AG10803 (cell line): ENCODE measurements at places on chromosomes 3 and 15.

GRCh38 chr3:4409971-4410573 lies 57.0 kb downstream of the SUMF1 start:
- DNase-seq: no peak

GRCh38 chr3:132624790-132625189 lies 27.7 kb downstream of the ACKR4 start:
- no peak for DNase-seq

DNA sequence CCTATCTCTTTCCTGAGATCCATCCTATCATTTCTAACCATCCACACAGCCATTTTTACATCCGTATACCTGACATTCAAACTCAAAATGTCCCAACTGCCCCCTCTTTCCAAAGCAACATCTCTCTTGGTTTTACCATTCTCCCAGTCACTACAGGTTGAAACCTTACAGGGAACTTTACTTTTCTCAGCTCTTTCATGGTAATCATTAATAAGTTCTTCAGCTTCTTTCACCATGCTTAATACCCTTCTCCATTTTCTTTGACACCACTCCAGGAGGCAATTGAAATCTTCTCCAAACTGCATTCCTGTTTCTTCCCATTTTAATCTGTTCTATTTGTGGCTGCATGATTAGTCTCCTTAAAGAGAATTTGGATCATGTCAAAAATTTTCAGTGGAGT lies 352.5 kb downstream of the GAP43 start:
- no peak for DNase-seq

DNA sequence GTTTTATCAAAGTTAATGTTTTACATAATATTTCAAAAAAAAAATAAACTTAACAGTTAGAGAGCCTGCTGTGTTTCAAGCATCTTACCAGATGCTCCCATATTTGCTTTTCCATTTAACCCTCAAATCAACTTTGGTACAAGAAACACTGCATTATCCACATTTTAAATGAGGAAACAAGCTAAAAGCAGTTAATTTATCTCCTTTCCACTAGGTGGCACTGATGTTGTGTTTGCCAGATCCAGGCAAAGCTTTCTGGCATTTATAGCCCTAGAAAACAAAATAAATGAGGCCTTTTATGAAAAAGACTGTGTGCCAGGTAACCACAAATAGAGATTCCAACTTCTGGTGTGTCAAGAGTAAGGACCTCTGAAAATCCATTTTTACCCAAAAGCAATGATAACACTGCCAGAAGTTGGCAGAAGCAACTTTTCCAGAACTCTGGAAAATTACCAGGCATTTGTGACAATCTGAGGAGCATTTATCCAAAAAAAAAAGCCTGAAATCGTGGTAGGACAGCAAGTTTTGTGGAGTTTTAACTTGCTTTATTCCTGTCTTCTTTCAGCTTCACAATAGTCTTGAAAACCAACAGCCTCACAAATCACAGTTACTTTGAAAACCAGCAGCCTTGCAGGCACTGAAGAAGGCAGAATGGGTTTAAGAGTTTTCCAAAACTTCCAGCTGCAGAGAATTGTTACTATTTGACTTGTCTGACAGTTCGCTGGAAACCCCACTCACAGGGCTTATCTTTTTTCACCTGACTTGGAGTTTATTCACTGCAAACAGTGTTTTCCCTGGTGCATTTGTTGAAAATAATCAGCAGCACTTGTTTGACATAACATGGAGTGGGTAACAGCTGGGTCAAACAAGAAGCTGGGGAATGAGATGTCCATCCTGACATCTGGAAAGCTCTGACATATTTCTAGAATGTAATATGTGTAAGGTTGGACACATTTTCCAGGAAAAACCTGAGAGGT lies 9.2 kb downstream of the FAM162A start:
- peak; percentile 71 for DNase-seq

DNA sequence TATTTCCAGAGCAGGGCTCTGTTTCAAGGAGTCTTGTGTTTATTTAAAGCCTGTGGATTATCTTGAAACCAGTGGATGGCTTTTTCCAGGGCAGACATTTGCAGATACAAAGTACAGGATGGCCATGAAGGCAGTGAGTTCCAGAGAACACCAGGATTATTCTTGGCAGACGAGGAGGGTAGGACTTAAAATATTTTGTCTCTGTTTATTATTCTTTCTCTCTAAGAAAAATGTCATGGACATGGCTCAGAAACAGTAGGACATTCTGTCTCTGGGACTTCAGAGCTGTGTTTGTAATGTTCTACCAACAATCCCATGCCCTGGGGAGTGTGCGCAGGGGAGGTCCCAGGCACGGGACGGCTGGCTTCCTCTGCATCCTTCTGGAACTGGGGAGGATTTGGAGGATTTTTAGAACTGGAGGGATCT lies 125.9 kb downstream of the ATP10A start:
- peak; percentile 9 for DNase-seq

GRCh38 chr3:4174791-4175190 lies 128.4 kb upstream of the SETMAR start:
- DNase-seq: no peak

DNA sequence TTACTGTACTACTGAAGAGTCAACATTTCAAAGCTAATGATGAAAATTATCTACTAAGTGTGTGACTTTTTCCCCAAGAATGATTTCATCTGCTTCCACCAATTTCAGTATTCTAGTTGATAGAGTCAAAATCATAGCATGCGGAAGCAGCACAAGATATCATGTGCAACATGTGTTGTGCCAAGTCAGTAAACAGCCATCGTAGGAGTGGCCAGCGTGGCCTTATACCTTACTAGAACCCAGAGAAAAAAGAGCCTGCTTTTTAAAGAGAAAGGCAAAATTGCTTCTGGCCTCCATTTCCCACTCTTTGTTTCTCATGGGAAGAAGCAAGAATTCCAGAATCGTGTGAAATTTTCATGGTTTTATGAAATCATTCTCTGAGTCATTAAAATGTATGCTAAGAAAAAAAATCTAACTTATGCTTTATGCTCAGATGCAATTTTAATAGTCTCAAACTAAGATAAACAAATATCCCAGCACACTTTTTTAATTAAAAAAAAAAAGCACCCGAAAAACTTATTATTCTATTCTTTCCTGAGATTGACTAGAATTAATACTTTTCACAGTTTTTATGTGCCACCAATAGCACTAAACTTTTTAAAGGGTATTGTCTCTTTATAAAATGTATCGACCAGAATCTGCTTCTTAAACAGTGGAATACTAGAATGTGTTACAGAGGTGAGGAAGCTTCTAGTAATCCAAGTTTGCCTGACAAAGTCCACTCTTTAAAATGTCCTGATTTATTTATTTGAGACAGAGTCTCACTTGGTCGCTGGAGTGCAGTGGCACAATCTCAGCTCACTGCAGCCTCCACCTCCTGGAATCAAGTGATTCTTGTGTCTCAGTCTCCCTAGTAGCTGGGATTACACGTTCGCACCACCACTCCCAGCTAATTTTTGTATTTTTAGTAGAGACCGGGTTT lies 87.3 kb downstream of the MBNL1 start:
- DNase-seq: peak; percentile 48

GRCh38 chr15:75089456-75090387 lies 66.3 kb downstream of the PPCDC start:
- no peak for DNase-seq

- DNase-seq: peak; percentile 36
These were observed 442.6 kb upstream of the PROK2 start for GRCh38 chr3:72227486-72228070.

DNA sequence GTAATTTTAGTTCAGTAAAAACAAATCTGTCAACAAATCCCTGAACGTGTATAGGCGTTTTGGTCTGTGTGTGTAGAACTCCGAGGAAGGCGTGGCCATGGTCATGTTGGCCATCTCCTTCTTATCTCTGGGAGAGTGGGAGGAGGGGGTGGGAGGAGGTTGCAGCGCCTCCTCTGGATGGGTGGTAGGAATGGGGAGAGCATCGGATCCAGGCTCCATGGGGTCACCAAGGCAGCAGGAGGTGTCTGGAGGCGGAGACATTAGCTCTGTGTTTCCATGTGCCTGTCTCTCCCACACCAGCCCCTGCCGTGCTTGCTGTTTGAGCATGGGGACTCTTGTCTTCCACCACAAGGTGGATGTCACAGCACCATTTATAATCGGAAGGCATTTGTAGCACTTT lies 34.5 kb upstream of the TRPM1 start:
- no peak for DNase-seq

- DNase-seq: peak; percentile 20
These were observed 24.7 kb downstream of the SLC24A1 start for GRCh38 chr15:65646486-65646885.

DNA sequence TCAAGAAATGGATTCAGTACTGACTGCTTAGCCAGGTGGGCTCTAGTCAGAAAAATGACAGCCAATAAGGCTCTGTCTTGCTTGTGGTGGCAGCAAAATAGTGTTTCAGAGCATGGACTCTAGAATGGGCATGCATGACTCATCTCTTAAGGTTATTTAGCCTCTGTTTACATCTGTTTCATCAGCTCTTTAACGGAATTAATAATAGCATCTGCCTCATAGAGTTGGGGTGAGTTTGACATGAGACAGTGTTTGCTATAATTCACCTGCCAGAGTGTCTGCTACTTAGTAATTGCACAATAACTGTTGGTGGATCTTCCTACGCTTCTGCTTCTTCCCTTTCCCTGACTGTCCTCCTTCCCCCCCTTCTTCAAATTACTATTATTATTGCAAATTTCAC lies 350.4 kb upstream of the SEMA6D start:
- no peak for DNase-seq

DNA sequence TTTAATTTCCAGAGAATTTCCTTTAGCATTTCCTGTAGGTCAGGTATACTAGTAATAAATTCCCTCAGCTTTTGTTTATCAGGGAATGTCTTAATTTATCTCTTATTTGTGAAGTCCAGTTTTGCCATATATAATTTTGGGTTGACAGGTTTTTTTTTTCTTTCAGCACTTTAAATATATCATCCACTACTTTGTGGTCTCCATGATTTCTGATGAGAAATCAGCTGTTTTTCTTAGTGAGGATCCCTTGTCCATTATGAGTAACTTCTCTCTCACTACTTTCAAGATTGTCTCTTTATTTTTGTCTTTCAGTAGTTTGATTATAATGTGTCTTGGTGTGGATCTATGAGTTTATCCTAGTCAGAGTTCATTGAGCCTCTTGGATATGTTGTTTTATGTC lies 105.7 kb downstream of the LRRC49 start:
- no peak for DNase-seq

DNA sequence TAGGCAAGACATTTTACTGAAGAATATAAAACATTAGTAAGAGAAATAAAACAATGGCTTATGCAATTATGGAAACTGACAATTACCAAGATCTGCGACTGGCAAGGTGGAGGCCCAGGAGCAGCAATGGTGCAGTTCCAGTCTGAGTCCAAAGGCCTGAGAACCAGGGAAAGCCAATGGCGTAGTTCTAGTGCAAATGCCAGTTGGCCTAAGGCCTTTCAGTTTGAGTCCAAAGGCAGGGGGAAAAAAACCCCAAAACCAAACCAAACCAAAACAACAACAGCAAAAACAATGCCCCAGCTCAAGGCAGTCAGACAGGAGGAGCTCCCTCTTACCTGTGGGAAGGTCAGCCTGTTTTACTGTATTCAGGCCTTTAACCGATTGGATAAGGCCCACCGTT lies 72.6 kb downstream of the ST6GAL1 start:
- no peak for DNase-seq

DNA sequence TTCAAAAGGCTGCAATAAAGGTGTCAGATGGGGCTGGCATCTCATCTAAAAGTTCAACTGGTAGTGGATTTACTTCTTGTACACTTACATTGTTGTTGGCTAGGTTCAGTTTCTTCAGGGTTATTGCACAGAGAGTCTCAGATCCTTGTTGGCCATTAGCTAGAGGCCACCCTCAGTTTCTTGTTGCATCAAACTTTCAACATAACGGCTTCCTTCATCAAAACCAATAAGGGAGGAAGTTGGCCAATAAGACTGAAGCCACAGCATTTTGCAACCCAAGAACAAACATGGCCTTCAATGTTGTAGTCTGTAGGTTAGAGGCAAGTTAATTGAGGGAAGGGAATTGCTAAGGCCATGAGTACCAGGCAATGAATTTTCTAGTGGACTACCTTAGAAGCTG lies 218.0 kb downstream of the ZBBX start:
- no peak for DNase-seq

DNA sequence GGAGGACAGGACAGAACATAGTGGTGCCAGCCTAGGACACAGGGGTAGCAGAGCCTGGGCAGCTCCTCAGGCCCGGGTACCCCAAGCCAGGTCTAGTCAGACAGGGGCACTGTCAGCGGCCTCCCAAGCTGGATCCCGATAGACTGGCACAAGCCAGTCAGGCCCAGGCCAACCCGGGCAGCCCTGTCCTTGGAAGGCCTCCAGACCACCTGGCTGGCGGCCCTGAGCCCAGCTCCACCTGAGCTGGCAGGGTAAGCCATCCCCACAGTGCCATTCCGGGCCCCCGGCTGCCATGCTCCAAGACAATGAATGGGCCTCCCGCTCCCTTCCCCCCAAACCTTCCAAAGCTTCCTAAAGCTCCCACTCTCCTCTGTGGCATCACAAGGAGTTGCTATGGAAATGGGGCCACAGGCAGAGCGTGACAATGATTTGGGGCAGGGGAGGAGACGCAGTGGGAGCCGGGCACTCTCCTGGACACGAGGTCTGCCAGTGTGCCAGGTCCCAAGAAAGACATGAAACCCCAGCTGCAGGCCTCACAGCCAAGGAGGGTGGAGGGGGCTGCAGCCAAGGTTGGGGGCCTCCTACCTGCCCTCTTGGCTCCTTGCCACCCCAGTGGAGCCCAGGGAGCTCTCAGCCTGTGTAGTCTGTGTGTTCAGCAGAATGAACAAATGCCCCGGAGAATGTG lies 165.6 kb upstream of the LINGO1 start:
- DNase-seq: no peak

DNA sequence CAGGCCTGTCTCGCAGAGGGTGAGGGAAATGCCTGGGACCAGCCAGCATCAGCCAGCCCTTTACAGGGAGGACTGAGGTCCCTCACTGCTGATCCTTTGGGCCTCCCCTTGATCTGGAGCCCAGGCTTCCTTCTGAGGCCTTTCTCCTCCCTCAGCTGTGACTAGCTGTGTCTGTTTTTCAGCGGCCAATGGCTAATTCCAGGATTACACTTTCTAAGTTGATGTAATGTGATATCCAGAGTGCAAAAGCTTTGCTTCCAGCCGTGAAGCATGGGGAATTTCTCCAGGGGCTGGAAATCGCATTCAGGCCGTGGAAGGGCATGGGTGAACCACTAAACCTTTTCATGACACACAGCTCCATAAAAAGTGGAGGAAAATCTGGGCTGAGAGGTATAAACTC lies 157.6 kb downstream of the SHQ1 start:
- DNase-seq: no peak
